ENCODE measurements at places on chromosomes 1 and 21.

DNA sequence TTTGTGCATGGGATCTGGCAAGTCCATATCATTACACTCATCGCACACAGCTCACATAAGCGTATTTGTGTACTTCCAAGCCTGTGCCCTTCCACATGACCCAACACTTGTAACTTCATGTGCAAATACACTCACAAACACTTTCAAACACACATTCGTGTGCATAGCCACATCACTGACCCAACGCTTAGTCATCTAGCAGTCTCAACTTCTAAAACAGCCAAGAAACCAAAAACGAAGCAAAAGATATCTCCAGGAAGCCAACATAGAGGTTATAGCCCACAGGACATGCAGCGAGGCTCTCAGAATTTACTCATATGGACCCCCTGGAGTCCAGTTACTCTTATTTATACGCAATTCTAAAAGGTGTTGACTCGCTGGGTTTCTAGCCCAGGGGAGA lies 10.9 kb upstream of the GOLT1A start:
- no peak for DNase-seq

DNA sequence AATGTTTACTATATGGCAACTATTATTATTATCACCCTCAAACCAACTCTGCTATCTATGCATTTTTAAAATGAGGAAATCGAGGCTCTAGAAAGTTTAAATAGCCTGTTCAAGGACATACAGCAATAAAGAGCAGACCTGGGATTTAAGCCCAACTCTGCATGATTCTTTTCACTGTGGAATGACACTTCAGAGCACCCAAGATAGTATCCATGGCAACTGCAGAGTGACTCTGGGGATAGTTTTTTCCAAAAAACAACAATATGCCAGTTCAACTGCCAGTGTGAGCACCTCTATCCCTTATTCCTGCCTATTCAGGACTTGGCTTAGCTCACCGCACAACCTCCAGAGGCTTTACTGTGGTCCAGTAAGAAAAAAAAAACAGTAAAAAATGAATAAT lies 293.9 kb downstream of the BRINP2 start:
- no peak for DNase-seq

- no peak for DNase-seq
These were observed 4.4 kb downstream of the CDC42SE1 start for GRCh38 chr1:151054971-151055547.

DNA sequence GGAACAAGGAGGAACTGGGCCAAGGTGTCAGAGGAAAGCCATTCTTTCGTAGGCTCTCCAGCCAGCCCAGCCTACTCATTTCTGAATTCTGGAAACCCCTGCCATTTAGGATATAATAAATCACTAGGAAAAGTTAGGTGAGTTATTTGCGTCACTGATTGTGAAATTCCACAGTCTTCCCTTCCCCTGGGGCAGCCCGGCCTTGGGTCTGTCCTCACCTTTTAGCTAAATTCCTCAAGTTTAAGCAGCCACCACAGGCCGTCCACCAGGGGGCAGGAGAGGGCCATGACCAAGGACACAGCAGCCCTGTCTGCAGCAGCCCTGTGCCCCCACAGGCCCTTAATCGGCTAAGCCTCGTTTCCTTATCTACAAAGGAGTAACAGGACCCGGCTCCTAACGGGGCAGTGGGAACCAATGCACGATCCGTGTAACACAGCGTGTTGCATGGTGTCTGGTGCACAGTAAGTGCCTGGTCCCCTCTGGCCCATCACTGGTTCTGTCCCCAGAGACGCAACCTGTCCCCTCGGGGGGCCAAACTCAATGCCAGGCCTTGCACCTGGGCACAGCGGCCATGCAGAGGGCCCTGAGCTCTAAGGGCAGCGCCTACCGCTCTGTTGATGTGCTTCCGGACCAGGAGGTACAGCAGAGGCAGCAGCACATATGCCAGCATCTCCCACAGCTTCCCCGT lies 18.1 kb downstream of the GPR157 start:
- peak; percentile 96 for DNase-seq

- DNase-seq = no peak
These were observed 1.0 kb upstream of the TNFSF4 start for GRCh38 chr1:173208146-173208545.

GRCh38 chr21:18382141-18382540 lies 21.4 kb downstream of the TMPRSS15 start:
- DNase-seq = no peak

- DNase-seq = no peak
These were observed 18.0 kb downstream of the LRRC42 start for GRCh38 chr1:53964109-53964508.

DNA sequence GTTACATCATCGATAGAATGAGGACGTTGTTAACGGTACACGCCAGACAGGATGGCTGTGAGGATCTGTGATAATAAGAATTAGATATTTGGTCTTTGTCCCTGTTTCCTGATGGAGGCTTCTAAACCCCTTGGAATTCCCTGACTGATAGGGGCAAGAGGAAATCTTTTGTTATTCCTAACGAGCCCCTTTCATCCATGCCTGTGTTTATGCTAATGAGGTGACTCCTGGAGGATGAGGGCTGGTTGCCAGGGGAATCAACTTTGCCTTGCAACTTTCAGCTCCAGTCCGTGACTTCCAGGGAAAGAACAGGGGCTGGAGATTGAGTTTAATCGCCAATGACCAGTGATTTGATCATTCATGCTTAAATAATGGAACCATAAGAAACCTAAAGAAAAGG lies 39.3 kb upstream of the NLRP3 start:
- no peak for DNase-seq

- peak; percentile 75 for DNase-seq
These were observed 8.6 kb downstream of the E2F2 start for GRCh38 chr1:23522244-23522982.

DNA sequence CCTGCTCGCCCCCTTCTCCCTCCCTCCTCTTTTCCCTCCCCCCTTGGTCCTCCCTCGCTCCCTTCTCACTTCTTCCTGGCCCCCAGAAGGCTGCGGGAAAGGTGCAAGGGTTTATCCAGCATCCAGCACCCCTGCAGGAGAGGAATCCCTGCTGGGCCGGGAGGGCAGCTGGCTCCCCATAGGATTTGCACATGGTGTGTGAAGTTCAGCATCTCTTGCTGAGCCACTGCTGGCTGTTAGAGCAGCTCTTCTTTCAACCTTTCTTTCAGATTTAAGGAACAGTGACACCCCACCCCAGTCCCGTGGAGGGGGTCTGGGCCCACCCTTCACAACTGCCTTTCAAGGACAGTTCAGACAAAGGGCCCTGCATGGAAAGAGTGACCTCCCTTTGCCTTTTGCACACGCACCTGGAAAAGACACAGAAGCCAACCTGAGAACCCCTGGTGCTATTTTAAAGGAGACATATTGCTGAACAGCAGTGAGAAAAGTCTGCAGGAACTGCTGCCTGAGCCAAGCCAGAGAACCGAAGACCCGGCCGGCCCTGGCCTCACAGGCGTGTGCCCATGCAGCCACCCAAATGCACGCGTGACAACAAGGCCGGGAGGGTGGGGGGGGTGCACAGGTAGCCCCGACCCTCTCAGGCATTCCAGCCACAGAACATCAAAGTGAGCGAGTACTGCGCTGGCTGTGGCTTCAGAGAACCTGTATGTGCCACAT lies 66.6 kb downstream of the SLC37A1 start:
- no peak for DNase-seq

DNA sequence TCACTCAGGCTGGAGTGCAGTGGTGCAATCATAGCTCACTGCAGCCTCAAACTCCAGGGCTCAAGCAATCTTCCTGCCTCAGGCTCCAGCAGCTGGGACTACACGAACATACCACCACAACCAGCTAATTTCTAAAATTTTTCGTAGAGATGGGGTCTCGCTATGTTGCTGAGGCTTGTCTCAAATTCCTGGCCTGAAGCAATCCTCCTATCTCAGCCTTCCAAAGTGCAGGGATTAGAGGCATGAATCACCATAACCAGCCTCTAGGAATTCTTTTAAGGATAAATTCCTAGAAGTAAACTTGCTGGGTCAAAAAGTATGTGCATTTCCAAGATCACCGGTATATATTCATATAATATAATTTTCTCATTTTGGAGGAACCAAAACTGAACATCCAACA lies 17.6 kb upstream of the HUNK start:
- no peak for DNase-seq

DNA sequence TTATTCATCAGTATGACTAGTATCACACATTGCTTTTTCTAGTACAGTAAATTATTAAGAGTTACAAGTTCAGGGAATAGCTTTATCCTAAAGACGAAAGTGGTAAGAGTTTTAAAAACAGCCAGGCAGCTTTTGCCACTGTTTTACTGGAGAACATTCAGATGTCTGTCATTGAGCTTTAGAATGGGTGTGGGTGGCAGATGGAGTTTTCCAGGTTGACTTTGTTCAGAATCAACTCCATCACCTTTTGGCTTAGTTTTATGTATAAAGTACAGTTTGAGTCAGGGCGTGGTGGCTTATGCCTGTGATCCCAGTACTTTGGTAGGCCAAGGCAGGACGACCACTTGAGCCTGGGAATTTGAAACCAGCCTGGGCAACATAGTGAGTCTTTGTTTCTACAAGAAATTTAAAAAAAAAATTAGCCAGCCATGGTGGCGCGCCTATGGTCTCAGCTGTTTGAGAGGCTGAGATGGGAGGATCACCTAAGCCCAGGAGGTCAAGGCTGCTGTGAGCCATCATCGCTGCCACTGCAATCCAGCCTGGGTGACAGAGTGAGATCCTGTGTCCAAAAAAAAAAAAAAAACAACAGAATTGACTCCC lies 29.9 kb upstream of the PLEKHM2 start:
- DNase-seq = no peak

DNA sequence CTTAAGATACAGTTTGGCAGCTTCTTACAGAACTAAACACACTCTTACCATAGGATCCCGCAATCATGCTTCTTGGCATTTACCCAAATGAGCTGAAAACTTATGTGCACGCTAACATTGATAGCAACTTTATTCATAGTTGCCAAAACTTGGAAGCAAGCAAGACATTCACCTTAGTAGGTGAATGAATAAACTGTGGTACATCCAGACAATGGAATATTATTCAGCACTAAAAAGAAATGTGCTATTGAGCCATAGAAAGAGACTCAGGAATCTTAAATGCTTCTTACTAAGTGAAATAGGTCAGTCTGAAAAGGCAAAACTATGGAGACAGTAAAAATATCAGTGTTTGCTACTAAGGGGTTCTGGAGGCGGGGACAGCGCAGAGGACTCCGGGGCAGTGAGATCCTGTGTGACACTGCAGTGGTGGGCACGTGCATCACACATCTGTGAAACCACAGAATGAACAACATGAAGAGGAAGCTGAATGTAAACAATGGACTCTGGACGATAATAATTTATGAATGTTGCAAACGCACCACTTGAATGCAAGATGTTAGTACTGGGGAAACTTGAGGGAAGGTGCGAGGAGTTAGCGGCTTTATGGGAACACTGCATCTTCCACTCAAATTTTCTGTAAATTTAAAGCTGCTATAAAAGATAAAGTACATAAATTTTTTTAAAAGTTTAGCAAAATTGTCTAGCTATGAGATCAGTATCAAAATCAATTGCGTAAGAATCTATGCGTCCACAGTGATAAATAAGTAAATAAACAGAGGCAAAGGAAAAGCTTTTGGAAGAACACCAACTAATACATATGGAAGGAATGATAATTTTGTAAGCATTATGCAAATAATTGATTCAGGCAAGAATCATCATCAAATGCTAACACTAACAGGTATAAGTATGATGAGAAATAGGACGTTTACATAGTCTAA lies 15.4 kb upstream of the SPATC1L start:
- DNase-seq = no peak

GRCh38 chr1:26544126-26544525 lies 14.6 kb downstream of the RPS6KA1 start:
- no peak for DNase-seq

DNA sequence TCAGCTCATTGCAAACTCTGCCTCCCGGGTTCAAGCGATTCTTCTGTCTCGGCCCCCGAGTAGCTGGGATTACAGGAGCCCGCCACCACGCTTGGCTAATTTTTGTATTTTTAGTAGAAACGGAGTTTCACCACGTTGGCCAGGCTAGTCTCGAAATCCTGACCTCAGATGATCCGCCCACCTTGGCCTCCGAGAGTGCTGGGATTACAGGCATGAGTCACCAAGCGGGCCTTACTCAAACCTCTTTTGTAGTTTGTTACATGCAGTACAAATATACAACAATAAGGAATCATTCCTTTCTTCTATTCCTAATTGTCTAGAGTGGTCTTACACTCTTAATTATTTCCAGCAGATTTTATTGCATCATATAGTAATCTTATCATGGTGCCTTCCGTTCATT lies 16.6 kb downstream of the SPATA17 start:
- DNase-seq = no peak

DNA sequence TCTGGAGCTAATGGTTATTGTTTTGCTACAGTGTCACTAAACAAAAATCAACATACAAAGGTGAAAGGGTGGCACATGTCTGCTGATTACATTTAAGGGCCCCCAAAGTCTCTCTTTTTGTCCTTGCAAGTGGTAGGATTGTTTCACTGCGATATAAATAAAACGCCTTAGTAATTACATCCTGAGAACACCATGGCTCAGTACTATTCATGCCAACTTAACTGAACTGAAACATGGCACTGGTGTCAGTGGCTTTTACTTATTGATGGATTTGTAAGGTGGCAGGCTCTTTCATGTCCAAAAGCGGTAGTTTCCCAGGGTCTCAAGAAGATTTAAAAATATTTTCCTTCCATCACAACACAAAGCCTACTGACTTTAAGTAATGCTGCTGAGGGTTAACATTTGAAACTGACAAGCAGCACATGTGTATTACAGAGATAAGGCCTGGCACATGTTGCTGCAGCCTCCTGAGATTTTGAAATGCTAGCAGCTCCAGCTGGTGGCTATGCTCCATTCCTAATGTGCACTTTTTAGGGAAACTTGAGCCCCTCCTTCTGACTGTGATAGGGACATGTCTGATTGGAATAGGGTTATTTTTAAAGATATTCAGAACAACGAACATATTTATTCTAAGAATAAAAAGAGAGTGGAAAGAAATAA lies 86.8 kb downstream of the ATP1B1 start:
- no peak for DNase-seq

DNA sequence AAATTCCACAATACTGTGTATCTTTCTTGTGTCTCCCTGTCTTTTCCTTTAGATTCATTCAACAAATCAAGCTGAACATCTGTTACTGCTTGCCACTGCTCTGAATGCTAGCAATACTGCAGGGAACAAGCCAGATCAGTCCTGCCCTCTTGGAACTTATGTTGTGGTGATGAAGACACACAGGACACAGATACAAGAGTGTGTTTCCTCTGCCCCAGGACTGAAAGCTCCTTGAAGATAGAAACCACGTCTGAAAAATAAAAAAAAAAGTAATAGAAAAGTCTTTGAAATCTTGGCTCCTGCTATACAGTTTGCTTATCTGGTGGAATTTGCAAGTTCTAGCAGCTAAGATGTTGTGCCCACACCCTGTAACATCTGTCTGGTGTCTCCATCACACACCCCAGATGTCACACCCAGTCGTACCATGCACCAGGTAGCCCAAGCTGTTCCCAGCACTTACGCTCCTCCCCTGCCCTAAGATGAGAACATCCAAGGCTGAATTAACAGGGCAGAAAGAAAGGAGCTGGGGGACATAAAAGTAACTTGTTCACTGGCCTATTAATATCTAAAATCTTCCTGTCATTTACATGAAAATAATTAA lies 80.2 kb upstream of the GALNT2 start:
- no peak for DNase-seq

Measured in GM12865 (cell line).